ENCODE measurements at places on chromosomes 4 and X.

DNA sequence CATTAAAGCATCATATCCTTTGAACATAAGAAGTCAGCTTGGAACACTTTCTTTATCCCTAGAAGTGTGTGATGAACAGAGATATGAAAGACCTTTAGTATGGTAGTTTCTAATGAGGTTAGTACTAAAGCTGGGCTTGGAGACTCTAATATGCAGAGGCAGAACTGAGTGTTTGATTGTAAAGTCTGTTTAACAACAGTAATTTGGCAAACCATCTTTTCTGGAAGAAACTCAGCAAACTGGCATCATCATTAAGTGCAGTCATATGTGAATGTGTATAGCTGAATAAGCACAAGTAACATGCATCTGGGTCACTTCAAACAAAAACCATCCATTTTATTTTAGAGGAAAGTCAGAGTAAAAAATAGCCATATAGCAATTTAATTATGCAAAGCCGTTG is 385.9 kb upstream of the MAD2L1 start:
- DNase-seq: no peak

GRCh38 chr4:188246488-188246887 is 107.2 kb downstream of the TRIML1 start:
- DNase-seq: no peak

DNA sequence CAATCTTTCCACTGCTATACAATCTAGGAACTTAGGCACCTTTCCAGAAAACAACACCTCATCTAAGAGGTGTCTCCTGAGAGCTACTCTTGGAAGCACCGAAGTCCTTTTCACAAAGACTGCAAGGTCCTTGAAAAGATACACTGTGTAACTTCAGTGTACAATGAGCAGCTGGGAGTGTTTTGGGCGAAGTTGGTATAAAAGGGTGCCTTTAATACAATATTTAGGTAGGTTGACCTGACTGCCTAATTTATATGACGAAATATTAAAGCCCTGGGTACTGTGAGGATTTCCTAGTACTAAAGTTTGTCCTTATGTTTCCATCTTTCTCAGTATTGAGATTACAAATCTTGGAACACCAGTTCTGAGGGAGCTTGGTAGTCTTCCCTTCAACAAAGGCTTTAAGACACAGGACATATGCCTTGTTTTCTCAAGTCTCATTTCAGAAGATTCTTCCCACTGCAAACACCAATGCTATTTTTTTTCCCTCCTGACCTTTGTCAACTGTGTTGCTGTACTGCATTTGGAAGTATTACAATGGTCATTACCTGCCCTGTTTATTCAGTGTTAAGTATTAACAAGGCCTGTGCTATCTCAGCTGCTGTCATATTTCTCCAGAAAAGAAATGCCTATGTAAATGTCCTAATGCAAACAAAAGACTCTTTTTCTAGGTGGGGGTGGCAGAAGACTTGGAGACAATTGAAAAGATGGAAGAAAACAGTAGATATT is 134.2 kb downstream of the MAML3 start:
- no peak for DNase-seq

DNA sequence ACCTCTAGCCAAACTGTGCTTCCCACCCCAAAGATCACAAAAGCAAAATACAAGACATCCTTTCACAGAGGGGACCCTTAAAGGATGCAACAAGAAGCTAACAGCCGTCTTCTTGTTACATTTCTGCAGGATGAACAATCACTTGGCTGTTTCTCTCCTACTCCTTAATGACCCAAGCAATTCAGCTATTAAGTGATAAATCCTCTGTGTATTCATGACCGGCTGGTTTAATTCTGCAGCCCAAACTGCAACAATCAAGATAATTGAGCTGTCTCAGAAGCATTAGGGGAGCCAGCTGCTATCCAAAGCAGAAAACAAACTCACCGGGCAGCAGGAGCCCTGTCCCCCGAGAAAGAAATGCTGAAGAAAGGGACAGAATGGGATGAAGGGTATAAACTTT is 85.9 kb upstream of the ACSL4 start:
- no peak for DNase-seq

- DNase-seq: no peak
Observed at GRCh38 chr4:188930822-188931221, 791.6 kb downstream of the TRIML1 start.

- DNase-seq: no peak
Observed at GRCh38 chr4:152687974-152688599, 8.3 kb upstream of the TMEM154 start.

GRCh38 chr4:1490654-1491327 is 84.5 kb upstream of the NKX1-1 start:
- no peak for DNase-seq

GRCh38 chrX:2677764-2678163 is 13.3 kb upstream of the CD99 start:
- DNase-seq: peak; percentile 75

DNA sequence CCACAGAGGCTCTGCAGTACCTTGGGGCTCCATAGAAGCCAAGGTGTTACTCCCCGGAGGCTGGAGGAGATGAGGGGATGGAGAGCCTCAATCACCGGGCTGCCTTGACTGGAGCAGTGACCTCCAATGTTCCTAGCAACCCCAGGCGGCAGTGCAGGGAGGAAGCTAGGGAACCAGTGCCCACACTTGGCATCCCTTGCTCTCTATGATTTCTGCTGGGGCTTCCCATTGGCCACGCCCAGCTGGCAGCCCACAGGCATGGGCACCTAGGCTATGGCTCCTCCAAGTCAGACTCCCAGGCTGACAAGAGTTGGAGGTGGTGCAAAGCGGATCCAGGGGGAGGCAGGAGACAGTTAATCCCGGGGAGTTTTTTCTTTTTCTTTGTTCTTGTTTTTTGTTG is 229.7 kb downstream of the EVC2 start:
- no peak for DNase-seq

DNA sequence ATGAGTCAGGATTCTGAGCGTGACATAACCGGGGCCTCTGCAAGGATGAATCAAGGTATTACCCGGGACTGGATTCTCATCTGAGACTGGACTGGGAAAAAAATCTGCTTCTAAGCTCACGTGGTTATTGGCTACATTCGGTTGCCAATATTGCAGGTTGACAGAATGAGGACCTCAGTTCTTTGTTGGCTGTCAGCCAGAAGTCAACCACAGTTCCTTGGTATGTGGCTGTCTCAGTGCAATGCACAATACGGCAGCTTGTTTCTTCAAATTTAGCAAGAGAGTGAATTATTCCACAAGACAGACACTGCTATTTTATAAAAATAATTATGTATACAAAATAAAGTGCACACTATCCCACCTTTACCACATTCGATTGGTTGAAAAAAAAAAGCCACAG is 424.2 kb downstream of the KLHL4 start:
- no peak for DNase-seq

DNA sequence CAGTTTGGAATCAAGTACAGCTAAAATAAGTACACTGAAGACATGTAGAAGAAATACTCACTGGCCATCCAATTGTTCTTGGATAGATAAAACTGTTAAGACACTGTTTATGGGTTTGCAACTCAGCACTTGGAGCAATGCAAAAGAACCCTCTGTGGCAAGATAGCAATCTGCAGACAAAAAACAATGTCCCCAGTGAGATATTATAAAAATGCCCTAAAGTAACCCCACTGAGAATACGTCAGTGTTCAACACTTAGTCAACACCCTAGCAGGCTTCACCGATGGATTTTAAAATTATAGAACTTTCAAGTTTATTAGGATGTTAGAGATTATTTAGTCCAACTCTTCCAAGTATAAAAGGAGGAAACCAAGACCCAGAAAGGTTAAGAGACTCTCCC is 47.5 kb upstream of the NDP start:
- no peak for DNase-seq

Data from smooth muscle cell of the brain vasculature (primary cell).